NCI-H1436 (cell line): ENCODE measurements at places on chromosomes 4 and X.

DNA sequence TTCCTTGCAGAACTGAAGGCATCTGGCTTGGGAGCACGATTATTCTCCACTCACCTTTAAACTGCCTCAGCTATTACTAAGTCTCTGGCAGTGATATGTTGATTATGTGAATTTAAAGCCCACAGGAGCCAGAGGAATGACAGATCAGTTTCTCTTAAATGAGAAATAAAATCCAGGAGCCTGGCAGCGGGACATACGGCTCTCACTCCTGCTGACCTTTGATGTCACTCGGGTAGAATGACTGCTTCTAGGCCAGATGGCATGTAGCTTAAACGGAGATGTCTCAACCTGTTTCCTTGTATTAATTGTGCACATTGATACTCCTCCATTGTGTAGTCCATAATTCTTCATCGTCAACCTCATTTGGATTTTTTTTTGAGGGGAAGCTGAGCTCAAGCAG, 4.0 kb upstream of the CBLL2 start:
- DNase-seq, result no peak

DNA sequence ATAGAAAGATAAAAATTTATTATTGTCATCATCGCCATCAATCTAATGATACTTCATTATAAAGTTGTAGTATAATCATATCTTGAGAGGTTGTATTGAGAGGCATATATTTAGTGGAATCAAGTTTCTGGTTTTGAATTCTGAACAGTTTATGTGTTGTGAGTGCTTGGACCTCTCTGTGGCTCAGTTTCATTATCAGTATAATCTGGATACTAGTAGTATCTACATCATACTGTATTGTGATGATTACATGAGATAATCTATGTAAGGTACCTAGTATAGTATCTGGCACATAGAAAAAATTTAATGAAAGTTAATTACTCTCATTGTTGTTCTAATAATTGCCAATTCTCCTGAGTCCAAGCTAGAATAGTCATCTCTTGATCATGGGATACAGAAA, 161.2 kb upstream of the UBQLN2 start:
- DNase-seq, result no peak

- DNase-seq, result no peak
These were observed 62.2 kb upstream of the FRMPD4 start for GRCh38 chrX:12076046-12076445.

DNA sequence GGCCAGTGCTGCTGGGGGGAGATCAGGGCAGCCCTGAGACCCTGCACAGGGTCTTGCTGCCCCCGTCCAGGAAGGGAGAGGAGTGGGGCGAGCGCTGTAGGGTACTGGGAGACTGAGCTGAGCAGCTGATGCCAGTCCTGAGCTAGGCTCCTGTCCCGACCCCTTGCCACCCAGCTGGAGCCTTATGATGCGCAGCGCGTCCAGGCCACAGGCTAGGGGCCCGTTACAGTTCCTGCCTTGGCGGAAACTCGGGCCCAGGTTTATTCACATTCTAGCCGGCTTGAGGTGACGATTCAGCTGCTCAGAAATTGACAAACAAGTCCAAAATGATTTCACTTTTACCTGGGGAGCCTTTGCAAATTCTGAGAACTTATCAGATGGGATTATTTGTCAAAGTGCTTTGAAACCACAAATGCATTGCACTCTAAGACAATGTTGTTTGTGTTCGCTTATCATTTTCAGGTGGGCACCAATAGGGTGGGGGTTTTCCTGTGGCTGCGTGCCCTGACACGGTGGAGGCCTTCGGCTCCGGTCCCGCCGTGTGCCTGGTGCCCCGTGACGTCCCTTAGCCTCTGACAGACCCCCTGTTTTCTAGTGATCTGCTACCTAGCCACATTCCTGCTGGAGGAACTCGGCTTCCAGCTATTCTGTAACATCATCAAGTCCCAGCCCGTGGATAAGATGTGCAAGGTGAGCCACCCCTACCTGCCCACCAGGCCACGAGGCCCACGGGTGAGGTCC, 18.9 kb downstream of the CFAP99 start:
- no peak for DNase-seq

GRCh38 chrX:47112316-47112954, 32.1 kb downstream of the NDUFB11 start:
- DNase-seq, result no peak

GRCh38 chrX:134999469-134999868, 8.7 kb downstream of the SMIM10 start:
- DNase-seq, result peak; percentile 39

DNA sequence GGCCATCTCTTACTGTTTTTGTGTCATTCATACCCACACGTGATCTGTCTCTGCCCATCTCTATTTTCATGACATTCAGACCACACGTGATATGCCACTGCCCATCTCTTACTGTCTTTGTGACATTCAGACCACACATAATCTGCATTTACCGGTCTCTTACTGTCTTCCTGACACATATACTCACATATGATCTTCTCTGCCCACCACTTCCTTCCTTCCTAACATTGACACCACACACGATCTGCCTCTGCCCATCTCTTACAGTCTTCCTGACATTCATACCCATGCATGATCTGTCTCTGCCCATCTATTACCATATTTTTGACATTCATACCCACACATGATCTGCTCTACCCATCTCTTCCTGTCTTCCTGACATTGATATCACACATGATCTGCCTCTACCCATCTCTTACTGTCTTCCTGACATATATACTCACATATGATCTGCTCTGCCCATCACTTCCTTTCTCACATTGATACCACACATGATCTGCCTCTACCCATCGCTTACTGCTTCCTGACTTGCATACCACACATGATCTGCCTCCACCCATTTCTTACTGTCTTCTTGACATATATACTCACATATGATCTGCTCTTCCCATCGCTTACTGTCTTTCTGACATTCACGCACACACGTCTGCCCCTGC, 36.1 kb downstream of the SCML1 start:
- DNase-seq, result no peak
